ENCODE measurements at places on chromosomes 4 and X.
A peak's percentile ranks its signal among the peaks of the same experiment; 100 is the strongest.

GRCh38 chr4:97349468-97350186, 793.6 kb downstream of the STPG2 start:
- no peak for DNase-seq

DNA sequence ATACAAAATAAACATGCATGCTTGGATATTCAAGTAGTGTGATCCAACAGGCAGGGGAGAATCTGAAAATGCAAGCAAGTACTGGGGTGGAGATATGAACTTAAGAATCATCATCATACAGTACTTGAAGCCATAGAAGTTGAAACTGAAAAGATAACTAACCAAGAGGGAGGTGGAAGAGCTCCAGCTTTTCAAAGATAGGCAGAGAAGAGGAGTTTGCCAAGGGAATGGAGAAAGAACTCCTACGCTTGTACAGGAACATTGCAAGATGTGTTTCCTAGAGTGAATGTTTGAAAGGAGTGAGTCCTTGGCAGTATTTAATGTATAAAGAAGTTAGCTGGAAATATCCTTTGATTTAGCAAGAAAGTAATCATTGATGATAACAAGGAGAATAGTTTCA, 106.2 kb upstream of the FRMPD4 start:
- DNase-seq = no peak

- DNase-seq = peak; percentile 2
These were observed 118.5 kb downstream of the BTC start for GRCh38 chr4:74675673-74676279.

DNA sequence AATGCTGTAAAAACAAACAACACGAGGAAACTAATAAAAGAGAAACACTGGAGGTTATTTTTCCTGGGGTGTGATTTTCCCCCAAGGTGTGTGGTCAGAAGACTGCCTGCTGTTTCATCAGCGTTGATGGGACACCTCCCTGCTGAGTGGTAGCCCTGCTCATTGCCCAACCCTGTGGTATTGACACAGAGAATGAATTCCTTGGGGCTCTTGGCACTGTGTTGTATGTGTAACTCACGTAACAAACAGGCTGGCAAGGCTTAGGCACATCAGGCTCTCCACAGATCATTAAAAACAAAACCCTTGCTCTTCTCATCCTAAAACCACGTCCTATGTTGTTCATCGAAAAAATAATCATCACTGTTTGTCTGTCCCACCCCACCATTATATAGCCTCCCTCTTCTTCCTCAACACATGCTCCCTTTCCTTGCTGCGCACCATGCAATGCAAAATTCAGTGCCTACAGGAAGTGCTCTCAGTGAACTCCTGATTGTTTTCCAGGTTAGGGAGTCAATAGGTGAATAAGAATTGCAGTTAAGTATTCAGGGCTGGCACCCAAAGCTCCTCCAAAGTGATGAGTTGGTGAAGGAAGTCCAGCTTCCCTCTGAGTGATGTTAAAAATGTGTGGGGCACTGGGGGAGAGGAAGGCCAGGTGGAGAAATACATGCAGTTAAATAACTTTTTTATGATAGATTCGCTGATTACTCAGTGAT, 11.4 kb upstream of the PUDP start:
- DNase-seq = no peak

DNA sequence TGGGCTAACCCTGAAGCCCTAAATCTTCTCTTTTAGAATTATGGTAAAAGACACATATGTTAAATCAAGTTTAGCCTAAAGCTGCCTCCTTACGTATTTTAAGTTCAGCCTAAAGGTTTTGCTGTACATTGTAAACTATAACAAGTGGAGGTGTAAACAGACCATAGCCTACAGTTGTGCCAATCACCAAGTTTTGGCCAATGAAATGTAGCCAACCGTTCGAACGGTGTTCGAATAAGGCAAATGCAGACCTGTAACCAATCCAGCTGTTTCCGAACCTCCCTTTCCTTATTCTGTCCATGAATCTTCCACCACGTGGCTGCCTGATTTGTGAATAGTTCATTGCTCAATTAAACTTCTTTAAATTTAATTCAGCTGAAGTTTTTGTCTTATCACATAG, 52.1 kb upstream of the TBC1D9 start:
- DNase-seq = no peak
